Naive thymus-derived CD8-positive, alpha-beta T cell (primary cell): ENCODE measurements at places on chromosomes 4 and X. TPM values are rescaled to one million over a fixed set of nuclear protein-coding genes. Genes with fewer than 3 reads are reported as not detected.

DNA sequence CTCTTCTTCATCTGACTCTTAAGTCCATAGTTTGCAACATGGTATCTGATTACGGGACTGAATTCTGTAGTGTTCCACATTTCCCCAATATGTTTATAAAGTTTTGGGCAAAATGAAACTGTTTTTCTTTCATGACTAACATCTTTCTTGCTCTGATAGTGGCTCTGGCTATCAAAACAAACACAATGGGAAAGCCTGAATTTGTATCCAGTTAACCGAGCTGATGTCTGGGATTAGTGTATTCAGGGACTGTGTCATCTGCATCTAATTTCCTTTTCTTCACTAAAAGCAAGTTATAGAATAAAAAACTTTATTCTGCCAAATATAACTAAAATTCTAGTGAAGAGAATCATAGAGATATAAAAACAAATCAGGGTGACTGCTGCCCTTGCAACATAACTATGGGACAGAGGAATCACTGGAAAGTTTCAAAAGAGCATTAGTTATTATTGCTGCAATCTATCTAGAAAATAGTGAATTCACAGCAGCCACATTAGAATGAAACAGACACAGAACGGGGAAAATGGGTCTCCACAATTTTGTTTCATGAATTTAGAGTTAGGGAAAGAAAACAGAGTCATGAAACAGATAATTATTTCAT lies 61.3 kb downstream of the ANTXR2 start:
- H3K4me1 ChIP-seq = peaks cover 5% of the 10 kb centered on the region
- no peak overlapping the region for H3K4me3 ChIP-seq
- peaks cover 11% of the 10 kb centered on the region for H3K36me3 ChIP-seq
- no peak overlapping the region for H3K27ac ChIP-seq

DNA sequence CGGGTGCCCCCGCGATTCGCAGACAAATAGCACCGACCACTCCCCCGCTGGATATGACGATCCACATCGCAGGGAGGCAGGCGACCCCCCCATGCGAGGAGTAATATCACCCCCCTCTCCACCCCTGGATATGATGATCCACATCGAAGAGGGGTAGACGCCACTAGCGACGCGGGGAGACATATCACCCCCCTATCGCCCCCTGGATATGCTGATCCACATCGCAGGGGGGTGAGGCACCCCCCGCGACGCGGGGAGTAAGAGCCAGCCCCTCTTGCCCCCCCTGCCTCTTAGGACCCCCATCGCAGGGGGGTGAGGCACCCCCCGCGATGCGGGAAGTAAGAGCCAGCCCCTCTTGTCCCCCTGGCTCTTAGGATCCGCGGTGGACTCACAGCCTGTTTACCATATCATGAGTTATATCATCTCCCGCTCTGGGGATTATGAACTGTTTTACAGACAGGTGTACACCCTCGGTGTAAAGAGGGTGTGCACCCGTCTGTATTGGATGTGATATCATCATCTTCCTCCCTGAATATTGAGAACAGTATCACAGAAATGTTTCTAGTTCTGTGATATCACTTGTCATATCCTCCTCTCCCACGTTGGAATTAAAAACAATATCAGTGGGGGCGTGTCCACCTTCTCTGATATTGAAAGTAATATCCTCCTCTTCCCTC lies 22.7 kb upstream of the DRD5 start:
- peaks cover 11% of the 10 kb centered on the region for H3K27me3 ChIP-seq
- no peak overlapping the region for H3K4me3 ChIP-seq
- H3K4me1 ChIP-seq = no peaks in the 10 kb centered on the region
- H3K27ac ChIP-seq = no peak overlapping the region
- no peak for DNase-seq

DNA sequence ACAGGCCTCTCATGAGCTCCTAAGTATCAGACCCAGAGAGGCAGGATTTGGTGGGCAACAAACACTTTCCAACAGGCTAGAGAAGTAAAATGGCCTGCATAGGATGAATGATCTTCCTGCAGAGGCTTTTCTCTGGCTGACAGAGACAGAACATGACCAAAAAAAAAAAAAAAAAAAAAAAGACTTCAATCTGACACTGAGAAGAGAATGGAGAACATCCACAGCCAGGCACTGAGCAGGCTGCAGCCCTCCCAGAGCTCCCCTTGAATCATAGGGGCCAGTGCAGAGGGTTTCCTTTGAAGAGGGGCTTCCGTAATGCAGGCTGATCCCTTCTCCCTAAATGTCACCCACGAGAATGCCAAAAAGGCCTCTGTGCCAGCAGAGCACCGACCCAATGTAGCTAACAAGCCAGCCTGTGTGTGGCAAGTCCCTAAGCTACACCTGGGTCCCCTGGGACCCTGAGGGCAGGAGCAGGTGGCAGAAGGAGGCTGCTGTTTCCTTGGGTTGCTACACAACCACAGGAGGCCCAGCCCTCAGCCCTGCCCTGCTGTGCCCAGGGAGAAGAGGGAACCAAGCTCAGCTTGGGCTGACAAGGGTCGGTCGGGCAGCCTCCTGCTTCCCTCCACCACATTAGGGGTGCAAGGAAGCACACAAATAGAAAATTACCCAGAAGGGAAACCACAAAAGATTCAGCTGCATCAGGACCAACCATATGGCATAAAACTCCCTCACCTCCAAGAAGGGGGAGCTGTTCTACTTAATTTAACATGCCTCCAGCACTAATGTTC lies 55.6 kb downstream of the MAP7D2 start:
- H3K27me3 ChIP-seq = no peaks in the 10 kb centered on the region
- no peak overlapping the region for H3K4me3 ChIP-seq
- peaks cover 2% of the 10 kb centered on the region for H3K4me1 ChIP-seq
- H3K27ac ChIP-seq = no peak overlapping the region

DNA sequence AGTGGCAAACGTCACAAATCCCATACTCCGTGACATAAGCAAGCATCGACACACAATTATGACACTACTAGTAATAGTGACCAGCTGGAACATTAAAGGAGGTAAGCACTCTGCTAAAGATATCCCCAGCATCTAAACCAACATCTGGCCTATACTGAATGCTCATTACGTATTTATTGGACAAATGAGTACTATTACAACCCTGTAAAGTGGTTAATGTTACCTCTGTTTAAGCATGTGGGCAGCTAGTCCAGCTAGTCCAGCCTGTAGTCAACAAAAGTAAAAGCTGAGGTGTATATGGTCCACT lies 419 bp upstream of the RPGR start:
- no peak for DNase-seq
- peak overlapping the region; percentile 91 for H3K4me3 ChIP-seq
- H3K36me3 ChIP-seq = no peaks in the 10 kb centered on the region
- H3K4me1 ChIP-seq = peaks cover 4% of the 10 kb centered on the region
- peak overlapping the region; percentile 98 for H3K27ac ChIP-seq

GRCh38 chr4:169094656-169095231 lies 84.7 kb upstream of the CBR4 start:
- H3K27me3 ChIP-seq = no peaks in the 10 kb centered on the region
- no peaks in the 10 kb centered on the region for H3K36me3 ChIP-seq
- H3K27ac ChIP-seq = no peak overlapping the region
- H3K4me3 ChIP-seq = no peak overlapping the region

GRCh38 chrX:96984538-96984937 lies 100.8 kb downstream of the RPA4 start:
- no peak overlapping the region for H3K4me3 ChIP-seq
- no peaks in the 10 kb centered on the region for H3K36me3 ChIP-seq
- H3K27ac ChIP-seq = no peak overlapping the region
- DNase-seq = no peak
- no peaks in the 10 kb centered on the region for H3K27me3 ChIP-seq
- H3K4me1 ChIP-seq = no peaks in the 10 kb centered on the region

- peaks cover 31% of the 10 kb centered on the region for H3K36me3 ChIP-seq
- H3K4me3 ChIP-seq = peak overlapping the region; percentile 99
- DNase-seq = no peak
- H3K27me3 ChIP-seq = no peaks in the 10 kb centered on the region
- peaks cover 77% of the 10 kb centered on the region for H3K4me1 ChIP-seq
- H3K27ac ChIP-seq = peak overlapping the region; percentile 97
These were observed 1.2 kb upstream of the UBA6 start for GRCh38 chr4:67702166-67702565.

DNA sequence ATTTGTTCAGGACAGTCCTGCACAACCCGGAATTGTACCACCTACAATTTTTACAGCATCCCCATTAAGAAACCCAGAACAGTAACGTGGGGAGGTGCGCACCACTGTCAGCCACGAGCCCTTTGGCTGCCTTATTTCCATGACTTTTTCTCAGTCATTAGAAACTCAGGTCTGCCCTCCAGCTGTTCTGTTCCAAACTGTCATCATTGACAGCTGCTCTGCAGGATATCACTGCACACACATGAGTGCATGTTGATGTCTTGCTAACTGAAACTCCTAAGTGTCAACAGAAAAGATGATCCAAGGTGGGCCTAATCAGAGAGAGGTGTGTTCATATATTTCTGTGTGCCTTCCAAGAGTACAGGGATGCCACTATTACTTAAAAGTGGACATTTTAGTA lies 123.4 kb downstream of the PARM1 start:
- no peak overlapping the region for H3K27ac ChIP-seq
- H3K4me3 ChIP-seq = no peak overlapping the region
- H3K4me1 ChIP-seq = no peaks in the 10 kb centered on the region
- no peaks in the 10 kb centered on the region for H3K27me3 ChIP-seq
- no peaks in the 10 kb centered on the region for H3K36me3 ChIP-seq

DNA sequence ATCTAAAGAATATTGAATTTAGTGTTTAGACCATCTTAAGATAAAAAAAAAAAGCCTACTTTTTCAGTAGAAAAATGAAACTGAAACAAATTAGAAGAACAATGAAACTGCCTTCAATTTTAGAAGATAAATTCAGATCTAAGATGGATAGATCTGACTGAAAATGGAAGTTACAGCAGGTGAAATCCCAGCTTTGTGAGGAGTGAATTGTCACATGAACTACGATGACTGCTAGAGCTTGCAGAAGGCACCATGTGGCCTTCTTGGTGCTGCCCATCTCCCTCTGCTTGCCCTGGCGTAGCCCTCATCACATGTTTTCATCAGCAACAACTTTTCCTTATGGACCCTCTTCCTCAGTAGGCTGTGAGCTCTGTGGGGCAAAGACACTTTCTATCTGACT lies 51.4 kb upstream of the EMCN start:
- H3K27ac ChIP-seq = no peak overlapping the region
- no peak for DNase-seq
- H3K27me3 ChIP-seq = no peaks in the 10 kb centered on the region
- no peak overlapping the region for H3K4me3 ChIP-seq
- H3K36me3 ChIP-seq = no peaks in the 10 kb centered on the region
- peaks cover 14% of the 10 kb centered on the region for H3K4me1 ChIP-seq

DNA sequence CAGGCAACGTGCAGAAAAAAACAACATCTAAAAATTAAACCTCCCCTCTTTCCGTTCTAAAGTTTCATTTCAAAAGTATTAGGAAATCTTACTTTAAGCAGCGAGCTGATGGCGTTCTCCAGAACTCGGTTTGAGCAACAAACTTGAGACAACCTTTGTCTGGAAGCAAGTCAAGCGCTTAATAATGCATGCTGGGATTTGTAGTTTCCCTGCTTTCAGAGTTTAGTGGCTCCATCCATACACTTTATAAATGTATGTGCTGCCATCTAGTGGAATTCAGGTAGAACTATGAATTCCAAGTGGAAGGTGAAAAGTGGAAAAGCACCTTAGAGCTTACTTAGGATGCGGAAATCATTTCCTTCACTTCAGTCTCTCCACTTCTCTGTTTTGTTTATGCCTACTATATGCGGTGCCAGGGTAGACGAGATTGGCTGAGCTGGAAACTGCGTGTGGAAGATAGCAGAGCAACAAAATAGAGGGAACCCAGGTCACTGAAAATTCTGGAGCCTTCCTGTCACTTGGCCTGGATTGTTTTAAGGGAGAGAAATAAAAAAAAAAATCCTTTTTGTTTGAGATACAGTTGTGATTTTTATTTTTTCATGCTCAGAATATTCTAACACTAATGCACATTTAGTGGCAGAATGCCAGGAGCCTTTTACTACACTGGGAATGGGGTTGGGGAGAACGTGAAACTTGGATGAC lies at the start of gene BDH2:
Gene BDH2, minus strand, starts transcription at position 144 of the 702 bp plus-strand sequence. CDS start 3,580 bp downstream, outside the sequence.
- H3K27me3 ChIP-seq = no peaks in the 10 kb centered on the region
- peak within 1 kb of the TSS; percentile 96 for H3K4me3 ChIP-seq
- peaks cover 37% of the 10 kb centered on the region for H3K4me1 ChIP-seq
- peak within 1 kb of the TSS; percentile 88 for H3K27ac ChIP-seq

- no peaks in the 10 kb centered on the region for H3K4me1 ChIP-seq
- no peak overlapping the region for H3K4me3 ChIP-seq
- no peak for DNase-seq
- no peaks in the 10 kb centered on the region for H3K27me3 ChIP-seq
These were observed 310.1 kb upstream of the SPOCK3 start for GRCh38 chr4:167544391-167544790.

DNA sequence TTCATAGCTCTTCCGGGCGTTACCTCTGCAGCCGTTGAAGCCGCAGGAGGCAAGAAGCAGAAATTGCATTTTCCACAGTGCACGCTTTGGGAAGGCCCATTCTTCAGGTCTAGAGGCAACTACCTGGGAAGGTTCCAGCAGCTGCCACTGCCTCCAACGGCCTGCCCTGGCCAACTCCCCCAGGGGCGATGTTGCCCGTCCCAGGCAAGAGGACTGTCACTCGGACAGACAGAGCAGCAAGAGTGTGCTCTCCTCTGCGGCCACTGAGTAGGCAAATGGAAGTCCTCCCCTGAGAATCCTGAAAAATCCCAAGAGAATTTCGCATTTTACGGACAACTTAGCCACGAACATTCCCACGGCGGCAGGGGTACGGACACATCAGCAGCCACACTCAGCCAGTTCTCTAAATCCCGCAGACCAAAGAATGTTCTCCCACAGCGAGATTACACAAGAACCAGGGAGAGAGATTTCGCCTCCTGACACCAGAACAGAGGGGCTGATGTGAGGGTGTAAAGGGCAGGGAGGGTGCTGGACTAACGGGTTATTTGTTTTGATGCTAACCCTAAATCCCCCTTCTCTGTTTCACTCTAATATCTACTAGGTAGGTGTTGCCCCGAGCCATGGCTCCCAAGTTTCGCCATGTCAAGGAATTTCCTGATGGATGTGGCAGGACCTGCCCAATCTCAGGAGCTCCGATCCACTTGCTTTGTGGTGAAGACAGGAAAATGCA lies 63.8 kb downstream of the SEPSECS start:
- no peaks in the 10 kb centered on the region for H3K36me3 ChIP-seq
- H3K4me1 ChIP-seq = peaks cover 2% of the 10 kb centered on the region
- H3K27me3 ChIP-seq = peaks cover 34% of the 10 kb centered on the region

DNA sequence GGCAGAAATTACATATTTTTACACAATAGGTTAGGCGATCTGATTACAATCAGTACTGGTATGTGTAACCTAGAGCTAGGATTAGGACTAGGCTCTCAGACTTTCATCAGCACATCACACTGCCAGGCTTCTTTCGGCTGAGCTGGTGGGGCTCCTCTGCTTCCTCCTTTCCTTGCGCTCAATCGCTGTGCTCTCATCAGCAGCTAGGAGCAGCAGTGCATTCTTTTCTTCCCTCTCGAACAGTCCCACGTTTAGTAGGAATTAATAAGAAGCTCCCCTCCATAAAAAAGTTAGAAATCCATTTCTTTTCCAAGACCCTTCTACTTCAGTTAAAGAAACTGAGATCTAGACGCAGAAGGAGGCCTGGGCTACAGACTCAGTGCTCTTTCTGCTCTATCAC lies 350.4 kb downstream of the SPRY1 start:
- H3K4me1 ChIP-seq = no peaks in the 10 kb centered on the region
- H3K36me3 ChIP-seq = no peaks in the 10 kb centered on the region
- H3K27ac ChIP-seq = no peak overlapping the region
- DNase-seq = no peak
- no peak overlapping the region for H3K4me3 ChIP-seq
- peaks cover 21% of the 10 kb centered on the region for H3K27me3 ChIP-seq

The ALPK1 gene
- 12.6 TPM for total RNA-seq

The RASGEF1B gene
- 14.7 TPM for total RNA-seq

The GPR173 gene
- 0.16 TPM for total RNA-seq

The LIAS gene
- total RNA-seq = 28.0 TPM

The EXOC1L gene
- not detected for total RNA-seq

The LDB2 gene
- not detected for total RNA-seq

The MAP3K15 gene
- 0.22 TPM for total RNA-seq

The TAF9B gene
- total RNA-seq = 14.7 TPM

The BMP3 gene
- total RNA-seq = not detected
